ENCODE measurements at places on chromosomes 4 and X.

GRCh38 chr4:104591510-104591911, 96.8 kb upstream of the CXXC4 start:
- H3K27me3 ChIP-seq, result no peaks in the 10 kb centered on the region
- no peak overlapping the region for H3K4me3 ChIP-seq
- H3K27ac ChIP-seq, result no peak overlapping the region
- no peaks in the 10 kb centered on the region for H3K4me1 ChIP-seq
- DNase-seq, result no peak
- no peaks in the 10 kb centered on the region for H3K36me3 ChIP-seq

DNA sequence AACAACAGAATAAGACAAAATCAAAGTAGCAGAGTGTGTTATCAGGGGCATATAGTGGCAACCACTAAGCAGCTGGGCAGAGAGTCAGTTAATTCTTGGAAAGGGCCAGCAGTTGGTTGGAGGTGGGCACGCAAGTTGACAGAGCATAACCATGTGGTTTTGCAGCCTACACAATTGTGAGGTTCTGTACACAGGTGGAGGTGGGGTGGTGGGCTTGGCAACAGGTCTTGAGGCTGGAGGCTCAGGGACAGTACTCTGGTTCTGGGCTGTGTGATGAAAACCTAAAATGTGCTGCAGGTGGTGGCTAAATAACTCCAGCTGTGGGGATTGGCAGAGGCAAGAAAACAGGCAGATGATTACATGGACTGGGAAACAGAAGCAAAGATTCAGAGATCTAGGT, 1112.7 kb downstream of the PDHA2 start:
- H3K27me3 ChIP-seq, result no peaks in the 10 kb centered on the region
- H3K36me3 ChIP-seq, result no peaks in the 10 kb centered on the region
- DNase-seq, result no peak
- no peaks in the 10 kb centered on the region for H3K4me1 ChIP-seq
- H3K27ac ChIP-seq, result no peak overlapping the region
- no peak overlapping the region for H3K4me3 ChIP-seq

DNA sequence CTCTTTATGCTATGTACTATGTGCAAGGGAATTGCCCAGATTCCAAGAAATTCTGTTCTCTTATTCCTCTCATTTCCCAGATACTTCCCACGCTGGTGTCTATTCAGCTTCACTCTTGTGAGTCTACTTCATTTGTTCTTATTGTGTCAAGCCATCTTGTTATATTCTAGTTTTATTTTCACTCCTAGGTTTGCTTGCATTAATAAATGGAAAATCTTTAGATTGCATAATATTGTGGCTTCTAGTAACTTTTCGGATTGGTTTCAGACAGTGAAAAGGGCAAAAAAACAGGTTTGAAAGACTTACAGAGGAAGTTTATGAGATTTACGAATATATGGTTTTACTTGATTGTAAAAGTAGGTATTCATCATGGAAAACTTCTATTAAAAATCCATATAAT, 128.4 kb downstream of the BTC start:
- no peak for DNase-seq
- H3K27ac ChIP-seq, result peak overlapping the region; percentile 58
- H3K36me3 ChIP-seq, result no peaks in the 10 kb centered on the region
- no peak overlapping the region for H3K4me3 ChIP-seq
- H3K27me3 ChIP-seq, result no peaks in the 10 kb centered on the region

- no peaks in the 10 kb centered on the region for H3K36me3 ChIP-seq
- no peak for DNase-seq
- H3K4me3 ChIP-seq, result no peak overlapping the region
- no peak overlapping the region for H3K27ac ChIP-seq
Observed at GRCh38 chr4:112063260-112063659, 82.0 kb upstream of the FAM241A start.

DNA sequence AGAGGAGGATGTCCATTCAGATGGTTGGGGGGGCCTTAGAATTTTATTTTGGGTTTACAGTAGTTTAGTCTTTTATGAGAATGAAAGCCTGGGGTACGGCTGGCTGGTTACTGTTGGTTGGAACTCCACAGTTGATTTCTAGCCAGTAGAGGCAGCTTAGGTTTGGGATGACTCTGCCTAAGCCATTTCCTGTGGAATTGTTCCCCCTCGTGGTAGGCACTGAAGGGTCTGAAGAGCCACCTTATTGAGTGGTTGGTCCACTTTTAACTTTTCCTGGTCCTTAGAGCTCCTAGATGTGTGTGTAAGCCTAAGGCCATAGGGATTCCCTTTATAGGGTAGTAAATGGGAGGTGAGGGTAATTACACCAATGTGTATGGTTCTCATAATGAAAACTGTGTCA, 19.7 kb downstream of the SPIN3 start:
- no peak overlapping the region for H3K27ac ChIP-seq
- no peak for DNase-seq
- H3K36me3 ChIP-seq, result no peaks in the 10 kb centered on the region
- no peak overlapping the region for H3K4me3 ChIP-seq
- no peaks in the 10 kb centered on the region for H3K27me3 ChIP-seq

DNA sequence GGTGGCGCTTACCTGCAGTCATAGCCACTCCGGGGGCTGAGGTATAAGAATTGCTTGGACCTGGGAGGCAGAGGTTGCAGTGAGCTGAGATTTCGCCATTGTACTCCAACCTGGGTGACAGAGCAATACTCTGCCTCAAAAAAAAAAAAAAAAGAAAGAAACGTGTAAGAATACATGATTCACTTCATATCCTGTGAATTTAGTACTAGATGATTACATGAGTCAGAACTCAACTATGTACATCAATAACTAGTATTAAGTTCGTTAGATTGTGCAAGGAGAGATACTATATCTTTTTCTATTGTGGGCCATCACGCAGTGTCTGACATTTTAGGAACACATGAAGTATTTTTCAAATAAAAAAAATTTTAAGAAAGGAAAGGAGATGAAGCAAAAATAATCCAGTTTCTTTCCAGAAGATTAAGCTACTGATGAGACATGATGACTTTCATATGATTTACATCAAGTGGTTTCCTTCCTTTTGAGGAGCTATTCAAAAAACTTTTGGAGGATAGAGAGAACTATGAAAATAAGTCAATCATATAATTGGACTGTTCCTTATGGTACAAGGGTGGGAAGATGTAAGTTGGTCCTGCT, 64.7 kb upstream of the EXOC1L start:
- no peaks in the 10 kb centered on the region for H3K36me3 ChIP-seq
- no peak for DNase-seq
- H3K4me3 ChIP-seq, result no peak overlapping the region

- no peak for DNase-seq
- H3K27me3 ChIP-seq, result no peaks in the 10 kb centered on the region
- no peaks in the 10 kb centered on the region for H3K4me1 ChIP-seq
- no peak overlapping the region for H3K27ac ChIP-seq
- H3K36me3 ChIP-seq, result no peaks in the 10 kb centered on the region
Observed at GRCh38 chrX:22163326-22163725, 109.4 kb upstream of the CBLL2 start.

DNA sequence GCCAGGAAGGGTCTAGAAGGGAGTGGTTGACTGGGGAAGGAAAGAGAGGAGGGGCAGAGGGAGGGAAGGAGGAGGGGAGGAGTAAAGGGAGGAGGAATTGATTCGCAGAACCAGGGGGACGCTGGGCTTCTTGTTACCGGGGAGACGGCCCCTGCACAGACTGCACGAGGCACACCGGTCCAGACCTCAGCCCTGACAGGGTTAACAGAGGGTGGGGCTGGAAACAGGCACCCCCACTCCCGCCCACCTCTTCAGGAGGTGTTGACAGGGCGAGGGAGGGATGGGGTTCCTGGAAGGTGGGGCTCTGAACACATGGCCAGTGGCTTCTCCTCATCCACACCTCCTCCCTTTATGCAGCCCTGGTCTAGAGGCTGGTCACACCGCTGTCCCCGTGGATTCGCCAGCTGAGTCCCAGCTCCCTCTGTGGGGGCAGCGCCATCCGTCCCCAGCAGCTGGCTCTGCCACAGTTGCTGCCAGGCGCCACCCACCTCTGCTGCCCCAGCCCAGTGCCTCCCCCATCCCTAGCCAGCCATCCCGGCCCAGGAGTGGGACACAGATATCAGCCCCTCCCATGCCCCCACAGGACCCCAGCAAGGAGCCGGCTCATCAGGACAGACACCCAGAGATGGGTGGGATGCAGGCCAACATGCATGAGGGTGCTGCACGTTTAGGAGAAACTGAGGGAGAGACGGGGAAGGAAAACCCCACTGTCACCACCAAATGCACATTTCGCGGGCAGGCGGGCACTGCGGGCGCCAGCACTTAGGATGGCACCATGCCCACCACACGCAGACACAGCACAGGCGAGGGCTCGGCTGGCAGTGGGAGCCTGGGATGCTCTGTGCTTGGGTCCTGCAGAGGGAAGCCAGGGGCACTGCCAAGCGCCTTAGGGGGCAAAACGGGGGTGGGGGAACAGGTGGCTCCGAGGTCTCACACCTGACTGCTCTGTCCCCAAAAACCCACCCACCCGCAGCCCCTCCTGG, 87.6 kb downstream of the ABLIM2 start:
- no peaks in the 10 kb centered on the region for H3K36me3 ChIP-seq
- peaks cover 3% of the 10 kb centered on the region for H3K4me1 ChIP-seq
- DNase-seq, result no peak
- no peak overlapping the region for H3K4me3 ChIP-seq
- no peak overlapping the region for H3K27ac ChIP-seq
- peaks cover 40% of the 10 kb centered on the region for H3K27me3 ChIP-seq

GRCh38 chrX:43510209-43510608, 145.9 kb upstream of the MAOA start:
- H3K27ac ChIP-seq, result no peak overlapping the region
- no peaks in the 10 kb centered on the region for H3K4me1 ChIP-seq
- no peak for DNase-seq
- no peaks in the 10 kb centered on the region for H3K27me3 ChIP-seq
- H3K4me3 ChIP-seq, result no peak overlapping the region
- H3K36me3 ChIP-seq, result no peaks in the 10 kb centered on the region

GRCh38 chrX:68375803-68376202, 57.5 kb downstream of the OPHN1 start:
- H3K36me3 ChIP-seq, result no peaks in the 10 kb centered on the region
- DNase-seq, result no peak
- no peak overlapping the region for H3K4me3 ChIP-seq
- H3K27ac ChIP-seq, result no peak overlapping the region
- no peaks in the 10 kb centered on the region for H3K27me3 ChIP-seq
- no peaks in the 10 kb centered on the region for H3K4me1 ChIP-seq

DNA sequence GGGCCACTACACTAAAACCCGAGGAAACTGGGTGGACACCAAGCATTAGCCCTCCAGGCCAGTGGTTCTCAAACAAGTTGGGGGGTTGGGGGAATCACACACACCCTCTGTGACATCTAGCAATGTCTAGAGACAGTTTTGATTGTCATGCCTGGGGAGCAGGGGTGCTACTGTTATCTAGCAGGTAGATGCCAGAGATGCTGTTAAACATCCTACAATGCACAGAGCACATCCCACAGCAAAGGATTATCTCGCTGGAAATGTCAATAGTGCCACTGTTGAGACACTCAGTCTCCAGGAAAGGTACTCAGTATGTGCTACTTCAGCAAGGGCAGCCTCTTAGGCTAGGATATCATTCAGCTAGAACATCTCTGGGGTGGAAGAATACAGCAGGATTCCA, 1.3 kb downstream of the SMC1A start:
- no peak overlapping the region for H3K27ac ChIP-seq
- peaks cover 15% of the 10 kb centered on the region for H3K4me1 ChIP-seq
- H3K27me3 ChIP-seq, result no peaks in the 10 kb centered on the region
- H3K36me3 ChIP-seq, result no peaks in the 10 kb centered on the region

DNA sequence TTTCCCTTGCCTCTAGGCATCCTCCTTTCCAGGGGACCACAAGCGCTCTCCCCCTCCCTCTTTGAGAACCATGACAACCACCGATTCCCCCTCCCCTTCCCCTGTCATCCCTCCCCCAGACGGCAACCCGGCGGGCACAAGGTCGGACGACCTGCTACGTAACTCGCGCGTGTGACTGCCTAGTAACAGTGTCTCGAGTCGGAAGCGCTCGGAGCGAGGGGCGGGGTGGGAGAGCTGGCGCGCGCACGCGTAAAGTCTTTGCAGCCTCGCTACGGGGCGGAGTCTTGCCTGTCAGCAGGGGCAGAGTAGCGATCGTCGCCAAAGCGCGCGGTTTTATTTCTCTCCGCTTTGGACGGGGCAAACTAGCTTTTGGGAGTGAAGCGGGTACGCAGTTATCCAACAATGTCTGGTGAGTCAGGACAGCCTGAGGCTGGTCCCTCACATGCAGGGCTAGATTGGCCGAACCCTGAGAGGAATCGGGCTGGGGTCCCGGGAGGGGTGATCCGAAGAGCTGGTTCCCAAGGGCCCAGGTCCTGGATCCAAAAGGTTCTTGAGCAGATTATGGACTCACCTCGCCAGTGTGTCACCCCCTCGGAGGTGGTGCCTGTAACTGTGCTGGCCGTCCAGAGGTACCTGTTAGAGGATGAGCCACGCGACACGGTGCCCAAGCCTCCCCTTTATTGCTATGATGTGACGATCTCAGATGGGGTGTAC, at the start of gene RADX:
TSS of gene RADX (plus strand) at position 300 of the 714 bp plus-strand sequence. CDS start at position 403, 103 bp downstream.
- peak within 1 kb of the TSS; percentile 66 for H3K4me3 ChIP-seq
- no peak within 1 kb of the TSS for H3K27ac ChIP-seq
- no peaks in the 10 kb centered on the region for H3K27me3 ChIP-seq
- H3K36me3 ChIP-seq, result no peaks in the 10 kb centered on the region

DNA sequence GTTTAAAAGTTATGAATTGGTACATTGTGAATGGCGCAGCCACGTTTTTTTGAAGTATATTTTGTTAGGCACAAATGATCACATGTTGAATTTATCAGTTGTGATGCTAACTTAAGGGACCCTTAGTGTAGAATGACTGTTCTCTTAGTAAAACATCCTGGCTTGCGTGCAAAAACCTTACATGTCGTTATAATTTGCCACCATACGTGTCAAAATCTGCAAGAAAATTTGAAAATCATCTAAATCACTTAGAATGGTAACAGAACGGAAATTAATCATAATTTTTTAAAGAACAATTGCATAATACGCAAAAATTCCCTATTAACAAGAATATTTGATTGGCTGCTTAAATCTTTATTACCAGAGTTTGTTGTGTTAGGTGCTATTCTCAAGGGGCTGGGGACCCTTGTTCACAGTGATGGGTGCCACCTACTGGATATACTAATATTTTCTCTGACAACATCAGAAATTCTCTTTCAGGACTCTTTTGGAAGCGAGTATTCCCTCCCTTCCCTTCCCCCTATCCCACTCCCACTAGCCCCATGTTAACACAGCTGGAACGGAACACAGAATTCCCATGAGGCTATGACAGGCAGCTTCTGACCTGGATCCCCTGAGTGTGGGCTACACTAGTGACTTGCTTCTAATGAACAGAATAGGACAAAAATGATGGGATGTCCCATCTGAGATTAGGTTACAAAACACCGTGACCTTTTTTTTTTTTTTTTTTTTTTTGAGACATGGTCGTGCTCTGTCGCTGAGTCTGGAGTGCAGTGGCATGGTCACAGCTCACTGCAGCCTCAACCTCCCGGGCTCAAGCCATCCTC, 71.8 kb downstream of the SUPT20HL2 start:
- no peak for DNase-seq
- H3K4me1 ChIP-seq, result peaks cover 12% of the 10 kb centered on the region
- H3K4me3 ChIP-seq, result no peak overlapping the region
- H3K27ac ChIP-seq, result no peak overlapping the region

GRCh38 chr4:103664436-103665075, 55.2 kb downstream of the TACR3 start:
- H3K4me1 ChIP-seq, result no peaks in the 10 kb centered on the region
- no peak for DNase-seq
- H3K36me3 ChIP-seq, result no peaks in the 10 kb centered on the region
- no peak overlapping the region for H3K4me3 ChIP-seq

- H3K4me1 ChIP-seq, result no peaks in the 10 kb centered on the region
- H3K27me3 ChIP-seq, result no peaks in the 10 kb centered on the region
- no peak overlapping the region for H3K4me3 ChIP-seq
- no peak overlapping the region for H3K27ac ChIP-seq
Observed at GRCh38 chr4:39888541-39888940, 89.2 kb downstream of the PDS5A start.

All from esophagus squamous epithelium (tissue), 5 donors.